ENCODE measurements at places on chromosomes 1 and 21. TPM values are rescaled to one million over a fixed set of nuclear protein-coding genes. Genes with fewer than 3 reads are reported as not detected.

NECTIN4 gene
- 0.12 TPM for total RNA-seq

S100A7A gene
- not detected for total RNA-seq

AMIGO1 gene
- 0.26 TPM for total RNA-seq

CYP4A11 gene
- total RNA-seq: not detected

GLUL gene
- 18.3 TPM for total RNA-seq

GBP1 gene
- 150 TPM for total RNA-seq

TSACC gene
- total RNA-seq: not detected

PGBD5 gene
- total RNA-seq: not detected

PRELP gene
- total RNA-seq: not detected

TGFB2 gene
- not detected for total RNA-seq

TMEM125 gene
- total RNA-seq: not detected

LMNA gene
- total RNA-seq: 37.3 TPM

CR2 gene
- total RNA-seq: not detected

CELSR2 gene
- 4.0 TPM for total RNA-seq

CSF3R gene
- total RNA-seq: not detected

MMEL1 gene
- not detected for total RNA-seq

MTMR11 gene
- 2.0 TPM for total RNA-seq

SLC44A3 gene
- total RNA-seq: not detected

DAB1 gene
- 0.15 TPM for total RNA-seq

MFAP2 gene
- total RNA-seq: not detected

HTR1D gene
- not detected for total RNA-seq

SPATA6 gene
- total RNA-seq: 1.1 TPM

C1orf87 gene
- total RNA-seq: not detected

ATAD3C gene
- total RNA-seq: 0.87 TPM

TGFBR3 gene
- 10.4 TPM for total RNA-seq

PTGS2 gene
- total RNA-seq: not detected

OR10Z1 gene
- total RNA-seq: not detected

TDRD5 gene
- not detected for total RNA-seq

LCE3A gene
- total RNA-seq: not detected

C1orf210 gene
- not detected for total RNA-seq

C1orf185 gene
- total RNA-seq: not detected

KCNT2 gene
- not detected for total RNA-seq

CD53 gene
- 403 TPM for total RNA-seq

PLA2G2D gene
- total RNA-seq: not detected

LAPTM5 gene
- 386 TPM for total RNA-seq

SLC50A1 gene
- 41.2 TPM for total RNA-seq

PPP1R15B gene
- 81.7 TPM for total RNA-seq

TRABD2B gene
- total RNA-seq: not detected

LDLRAD1 gene
- not detected for total RNA-seq

HES3 gene
- not detected for total RNA-seq

SPRR1A gene
- total RNA-seq: not detected

CDC42SE1 gene
- total RNA-seq: 214 TPM

KIRREL1 gene
- total RNA-seq: not detected

CNKSR1 gene
- total RNA-seq: 1.4 TPM

VHLL gene
- not detected for total RNA-seq

SIM2 gene
- not detected for total RNA-seq

LCE1D gene
- not detected for total RNA-seq

LAD1 gene
- not detected for total RNA-seq

KANK4 gene
- total RNA-seq: not detected

KPRP gene
- not detected for total RNA-seq

F3 gene
- not detected for total RNA-seq

HFM1 gene
- total RNA-seq: not detected

KDM1A gene
- total RNA-seq: 58.4 TPM

SYPL2 gene
- not detected for total RNA-seq

LCE2C gene
- total RNA-seq: not detected
